ENCODE measurements at places on chromosomes 11 and 22.

DNA sequence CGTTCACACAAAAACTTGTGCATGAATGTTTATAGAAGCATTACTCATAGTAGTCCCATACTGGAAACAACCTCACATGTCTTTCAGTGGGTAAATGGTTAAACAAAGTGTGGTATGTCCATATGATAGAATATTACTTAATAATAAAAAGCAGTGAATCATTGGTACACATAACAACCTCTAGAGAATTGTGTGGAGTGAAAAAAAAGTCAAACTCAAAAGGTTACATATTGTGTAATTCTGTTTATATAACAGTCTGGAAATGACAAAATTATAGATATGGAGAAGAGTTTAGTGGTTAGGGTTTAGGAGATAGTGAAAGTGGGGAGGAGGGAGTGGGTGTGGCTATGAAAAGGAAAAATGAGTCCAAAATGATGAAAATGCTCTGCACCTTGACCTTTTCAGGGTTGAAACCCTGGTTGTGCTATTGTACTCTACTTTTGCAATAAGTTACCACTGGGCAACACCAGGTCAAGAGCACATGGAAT lies 243.4 kb upstream of the DDI1 start:
- DNase-seq, result no peak

DNA sequence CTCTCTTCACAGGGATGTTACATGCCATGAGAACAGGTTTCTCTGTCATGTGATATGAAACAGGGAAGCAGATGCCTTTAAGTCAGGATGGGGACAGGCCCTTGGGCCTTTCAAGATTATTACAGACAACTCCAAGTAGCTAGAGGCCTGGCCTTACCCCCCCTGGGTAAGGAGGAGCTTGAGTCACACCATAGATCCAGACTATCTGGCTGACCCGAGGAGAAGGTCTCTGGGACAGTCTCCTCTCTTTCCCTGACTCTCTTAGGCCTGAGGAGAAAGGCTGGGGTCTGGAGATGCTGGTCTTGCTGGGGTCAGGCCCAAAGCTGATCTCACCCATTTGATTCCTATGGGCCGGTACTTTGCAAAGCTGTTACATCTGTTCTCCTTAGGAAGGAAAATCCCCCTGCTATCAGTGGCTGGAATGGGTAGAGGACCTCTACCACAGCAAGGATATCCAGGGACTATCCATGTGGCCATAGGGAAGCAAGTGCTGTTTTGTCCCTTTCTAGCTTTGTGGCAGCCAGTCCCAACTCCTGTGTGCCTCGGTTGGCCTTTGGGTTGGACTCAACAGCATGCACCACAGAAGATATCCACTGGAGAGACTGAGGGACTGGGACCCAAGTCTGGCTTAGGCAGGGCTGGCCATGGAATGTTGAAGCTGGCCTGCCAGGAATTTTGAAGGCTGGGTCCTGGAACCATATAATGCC lies 25.2 kb downstream of the RELT start:
- DNase-seq, result no peak

- DNase-seq, result no peak
These were observed 16.2 kb upstream of the RRAS2 start for GRCh38 chr11:14374922-14375830.

DNA sequence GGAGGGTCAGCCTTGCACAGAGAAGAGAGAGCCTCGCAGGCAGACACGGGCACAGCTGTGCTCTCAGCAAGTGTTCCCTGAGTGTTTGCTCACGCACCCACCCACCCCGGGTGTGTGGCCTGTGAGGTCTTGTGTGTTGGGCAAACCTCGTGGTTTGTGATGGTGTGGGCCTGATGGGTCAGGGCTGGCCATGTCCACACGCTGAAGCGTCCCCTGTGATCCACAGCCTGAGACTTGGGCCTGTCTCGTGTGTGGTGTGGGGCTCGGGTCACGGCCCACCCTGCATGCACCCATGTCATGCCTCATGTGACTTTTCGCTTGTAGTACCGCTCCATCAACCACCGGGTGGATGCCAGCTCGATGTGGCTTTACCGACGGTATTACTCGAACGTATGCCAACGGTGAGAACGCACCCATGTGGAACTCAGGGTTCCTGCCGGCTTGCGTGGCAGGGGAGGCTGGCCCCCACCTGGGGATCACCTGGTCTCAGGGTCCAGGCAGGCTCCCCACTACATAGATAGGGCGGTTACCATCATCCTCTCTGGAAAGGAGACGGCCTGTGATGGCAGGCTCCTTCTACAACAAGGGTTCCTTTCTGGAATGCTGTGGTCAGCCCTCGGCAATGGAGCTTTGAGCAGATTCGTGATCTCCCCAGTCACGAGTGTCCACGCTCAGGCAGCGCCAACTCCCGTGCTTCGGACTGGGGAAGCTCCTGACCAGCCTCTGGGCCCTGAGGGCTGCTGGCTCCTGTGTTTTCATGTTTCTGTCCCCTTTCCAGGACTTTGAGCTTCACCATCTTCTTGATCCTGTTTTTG lies 5.9 kb downstream of the TPCN2 start:
- DNase-seq, result no peak

DNA sequence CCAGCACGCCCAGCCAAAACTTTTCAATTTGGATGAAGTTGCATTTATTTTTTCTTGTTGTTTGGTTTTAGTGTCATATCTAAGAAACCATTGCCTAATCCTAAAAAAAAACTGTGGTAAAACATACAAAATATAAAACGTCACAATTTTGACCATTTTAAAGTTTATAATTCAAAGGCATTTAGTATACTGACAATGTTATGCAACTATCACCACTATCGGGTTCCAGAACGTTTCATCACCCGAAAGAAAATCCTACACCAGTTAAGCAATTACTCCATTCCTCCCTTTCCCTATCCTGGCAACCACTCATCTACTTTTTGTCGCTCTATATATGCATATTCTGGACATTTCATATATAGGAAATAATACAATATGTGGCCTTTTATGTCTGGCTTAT lies 30.5 kb upstream of the PHOX2A start:
- no peak for DNase-seq

- DNase-seq, result no peak
These were observed 31.8 kb downstream of the TMPRSS5 start for GRCh38 chr11:113674397-113674685.

DNA sequence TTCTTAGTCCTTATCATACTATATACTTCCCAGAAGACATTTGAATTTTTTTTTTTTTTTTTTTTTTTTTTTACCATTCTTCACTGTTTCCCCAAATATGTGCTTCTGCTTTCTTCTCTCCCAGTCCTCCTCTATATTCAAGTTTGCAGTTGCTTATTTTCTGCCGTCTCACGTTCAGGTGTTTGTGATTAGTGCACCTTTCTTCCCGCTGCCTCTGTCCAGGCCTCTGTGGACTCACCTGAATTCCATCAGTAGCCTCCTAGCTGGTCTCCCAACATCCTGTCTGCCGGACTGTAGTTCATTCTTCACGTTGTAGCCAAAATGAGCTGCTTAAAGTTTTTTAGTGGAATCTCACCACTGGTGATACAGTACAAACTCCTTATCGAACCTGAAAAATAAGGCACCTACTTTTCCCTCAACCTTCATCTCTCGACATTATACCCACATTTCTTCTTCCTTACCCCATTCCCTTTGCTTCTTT lies 795 bp upstream of the MSANTD4 start:
- no peak for DNase-seq

DNA sequence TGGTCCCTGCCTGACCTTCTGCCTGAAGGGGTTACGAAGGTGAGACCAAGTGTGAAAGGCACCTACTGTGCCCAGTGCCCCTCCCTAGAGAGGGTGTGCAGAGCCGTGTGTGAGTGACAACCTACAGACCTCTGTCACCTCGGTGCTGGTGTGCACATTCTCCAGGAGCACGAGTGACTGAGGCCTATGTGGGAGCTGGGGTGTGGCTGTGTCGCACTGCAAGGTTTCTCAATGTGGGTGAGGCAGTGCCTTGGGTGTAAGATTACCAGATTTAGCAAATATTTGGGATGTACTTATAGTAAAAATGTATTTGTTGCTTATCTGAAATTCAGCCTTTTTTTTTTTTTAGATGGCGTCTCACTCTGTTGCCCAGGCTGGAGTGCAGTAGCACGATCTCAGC lies 5.6 kb downstream of the STARD10 start:
- DNase-seq, result no peak

- DNase-seq, result no peak
These were observed 6.6 kb upstream of the ZFTA start for GRCh38 chr11:63775191-63775590.

DNA sequence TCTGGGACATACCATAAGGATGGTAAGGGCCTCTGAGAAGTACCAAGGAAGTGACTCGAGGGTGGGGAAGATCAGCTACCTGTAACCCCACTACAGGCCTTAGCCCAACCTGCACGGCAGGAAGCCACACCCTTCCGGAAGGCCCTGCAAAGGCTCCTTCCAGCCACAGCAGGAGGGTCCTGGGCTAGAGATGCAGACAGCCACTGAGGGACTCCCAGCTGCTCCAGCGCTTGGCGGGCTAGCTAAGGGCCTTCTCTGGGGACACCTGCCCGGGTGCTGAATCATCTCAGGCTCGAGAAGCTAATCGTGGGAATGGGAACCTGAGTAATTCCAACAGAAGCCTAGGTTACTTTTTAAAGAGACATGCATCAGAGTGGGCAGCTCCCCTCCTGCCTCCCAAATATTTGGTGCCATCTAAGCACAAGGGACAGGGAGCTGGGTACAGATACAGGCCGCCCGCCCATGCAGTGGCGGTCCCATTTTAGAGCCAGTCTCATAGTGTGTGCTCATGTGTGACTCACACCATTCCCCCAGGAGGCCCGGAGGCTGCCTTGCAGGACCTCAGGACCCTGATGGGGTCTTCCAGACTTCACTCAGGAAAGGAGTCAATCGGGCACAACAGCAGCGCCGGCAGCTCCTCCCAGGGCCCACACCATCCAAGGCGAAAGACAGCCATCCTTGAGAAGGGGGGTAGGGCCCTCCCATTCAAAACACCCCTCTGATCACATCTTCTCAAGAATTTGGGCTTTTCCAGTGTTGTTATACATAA lies 8.0 kb downstream of the MYH9 start:
- DNase-seq, result no peak

DNA sequence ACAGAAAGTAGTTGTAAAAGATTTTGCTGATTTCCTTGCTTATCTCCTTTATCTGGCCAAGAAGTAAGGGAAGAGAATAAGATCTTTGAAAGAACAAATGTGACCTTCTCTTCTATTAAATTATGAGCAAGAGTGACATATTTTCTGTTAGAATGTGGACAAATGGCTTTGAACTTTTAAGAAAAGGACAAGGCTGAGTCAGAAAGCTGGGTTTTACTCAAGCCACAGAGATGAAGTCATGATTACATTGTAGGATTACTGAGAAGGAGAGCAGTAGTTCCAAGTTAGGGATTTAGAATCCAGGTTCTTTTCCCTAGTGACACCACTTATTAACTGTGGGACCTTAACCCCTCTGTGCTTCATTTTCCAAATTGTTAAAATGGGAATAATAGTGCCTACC lies 13.5 kb downstream of the CCDC90B start:
- DNase-seq, result no peak

- no peak for DNase-seq
These were observed 3.2 kb upstream of the SLC25A22 start for GRCh38 chr11:801097-801780.

DNA sequence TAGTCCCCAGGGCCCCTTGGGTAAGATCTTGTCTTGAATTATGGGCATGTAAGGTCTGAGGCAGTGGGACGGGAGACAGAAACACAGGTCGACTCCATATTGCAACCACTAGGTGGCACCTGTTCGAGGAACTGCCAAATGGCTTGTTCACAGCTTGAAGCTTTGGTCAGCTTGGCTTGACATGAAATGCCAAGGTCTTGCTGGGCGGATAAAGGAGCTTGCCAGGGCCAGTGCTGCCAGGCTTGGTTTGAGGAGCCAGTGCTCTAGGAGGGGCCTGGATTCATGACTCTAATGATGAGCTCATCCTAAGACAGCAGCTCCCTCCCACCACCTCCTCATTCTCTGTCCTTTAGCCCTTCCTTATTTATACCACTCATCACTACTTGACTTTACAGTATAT lies 11.9 kb upstream of the NRIP3 start:
- no peak for DNase-seq

- no peak for DNase-seq
These were observed 2.0 kb upstream of the JAML start for GRCh38 chr11:118226781-118227180.

- DNase-seq, result no peak
These were observed 272.8 kb downstream of the FAM76B start for GRCh38 chr11:95516786-95517185.

GRCh38 chr11:57153448-57153847 lies 28.3 kb upstream of the LRRC55 start:
- no peak for DNase-seq

DNA sequence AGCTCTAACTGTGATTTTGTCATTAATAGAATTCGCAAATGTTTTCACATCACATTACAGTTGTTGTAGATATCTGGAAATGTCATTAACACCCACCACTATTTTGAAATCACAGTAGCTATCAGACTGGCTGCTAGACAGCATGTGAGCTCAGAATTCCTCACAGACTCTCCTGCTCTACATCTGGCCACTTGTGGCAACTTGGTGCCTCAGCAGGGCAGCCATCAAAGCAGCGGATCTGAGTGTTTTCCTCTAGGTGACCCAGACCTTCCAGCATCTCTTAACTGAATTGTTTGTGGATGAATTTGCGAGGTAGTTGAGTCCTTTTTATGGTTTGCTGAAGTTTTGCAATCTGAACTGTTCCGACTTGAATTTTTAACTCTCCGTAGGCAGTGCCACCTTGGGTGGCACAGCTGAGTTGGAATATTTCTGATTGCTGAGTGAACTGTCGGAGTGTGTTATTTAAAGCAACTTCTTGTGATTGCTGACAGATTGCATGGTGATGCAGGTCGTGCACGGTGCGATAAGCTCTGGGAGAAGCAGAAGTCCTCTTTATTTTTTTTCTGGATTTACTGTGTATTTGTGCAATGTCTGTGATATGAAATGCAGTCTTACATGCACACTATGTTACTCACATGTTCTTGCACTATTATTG lies 114.0 kb upstream of the PLET1 start:
- no peak for DNase-seq

DNA sequence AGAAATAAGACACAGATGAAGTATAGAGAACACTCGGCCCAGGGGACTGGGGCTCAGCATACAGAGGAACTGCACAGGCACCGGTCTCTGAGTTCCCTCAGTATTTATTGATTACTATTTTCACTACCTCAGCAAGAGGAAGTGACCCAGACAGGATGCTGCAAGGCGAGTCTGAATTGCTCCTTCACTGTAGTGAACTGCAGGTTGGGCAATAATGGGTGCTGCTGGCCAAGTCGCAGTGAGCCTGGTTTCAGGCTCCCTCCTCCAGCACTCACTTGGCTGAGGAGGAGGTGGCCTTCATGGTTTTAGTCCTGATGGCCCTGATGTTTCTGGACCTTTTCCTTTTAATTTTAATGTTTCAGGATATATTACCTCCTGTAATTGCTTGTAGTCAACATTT lies 10.4 kb downstream of the OR52K2 start:
- no peak for DNase-seq

Measured in stimulated activated CD8-positive, alpha-beta memory T cell treated with anti-CD3 and anti-CD28 coated beads, Interleukin-7, amount 100 ng/mL, for 24 hours (primary cell).